ENCODE measurements at places on chromosomes 1 and 21. TPM values are rescaled to one million over a fixed set of nuclear protein-coding genes. Genes with fewer than 3 reads are reported as not detected.

- DNase-seq, result no peak
These were observed 99.9 kb upstream of the TLR5 start for GRCh38 chr1:223242971-223243370.

- no peak for DNase-seq
These were observed 225.2 kb upstream of the TNR start for GRCh38 chr1:175968486-175969172.

GRCh38 chr21:25559746-25560145 lies 47.5 kb downstream of the MRPL39 start:
- no peak for DNase-seq

GRCh38 chr1:33348676-33349080 lies 27.8 kb upstream of the A3GALT2 start:
- no peak for DNase-seq

DNA sequence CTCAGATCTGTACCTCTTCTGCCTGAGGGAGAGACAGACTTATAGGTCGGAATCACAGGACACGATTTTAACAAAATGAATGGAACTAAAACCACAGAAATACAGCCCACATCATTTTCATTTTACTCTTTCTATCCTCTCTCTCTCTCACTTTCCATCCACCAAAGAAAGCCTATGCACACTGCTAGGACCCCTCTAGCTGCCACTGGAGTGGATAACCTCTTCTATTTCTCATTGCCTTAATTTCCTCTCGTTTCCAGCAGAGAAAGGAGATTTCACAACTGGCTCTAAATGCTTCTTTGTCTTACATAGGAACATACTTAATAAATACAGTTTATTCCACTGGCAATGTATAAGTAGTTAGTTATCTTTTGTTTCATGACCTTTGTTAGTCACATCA lies 867.8 kb upstream of the ADGRL4 start:
- no peak for DNase-seq

- no peak for DNase-seq
These were observed 72.5 kb downstream of the RUNX3 start for GRCh38 chr1:24857507-24858133.

GRCh38 chr1:76218888-76219287 lies 144.3 kb downstream of the ST6GALNAC3 start:
- DNase-seq, result no peak

DNA sequence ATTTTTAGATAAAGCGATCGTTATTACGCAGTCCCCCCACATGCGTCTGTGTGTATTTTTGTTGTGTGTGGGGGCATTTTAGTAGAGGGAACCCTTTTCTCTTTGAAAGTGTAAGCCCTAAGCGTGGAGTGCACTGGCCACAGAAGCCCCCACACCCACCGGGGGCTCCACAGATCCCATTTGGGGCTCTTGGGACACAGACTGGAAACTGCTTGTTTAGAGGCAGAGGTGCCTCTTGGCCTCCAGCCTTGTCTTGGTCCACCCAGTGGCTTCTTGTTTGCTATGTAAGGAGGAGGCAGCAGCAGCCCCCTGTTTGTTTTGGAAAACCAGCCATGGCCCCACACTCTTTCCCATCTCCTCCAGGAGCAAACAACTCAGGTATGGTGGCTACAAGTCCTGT lies 42.8 kb downstream of the SLC37A1 start:
- no peak for DNase-seq

DNA sequence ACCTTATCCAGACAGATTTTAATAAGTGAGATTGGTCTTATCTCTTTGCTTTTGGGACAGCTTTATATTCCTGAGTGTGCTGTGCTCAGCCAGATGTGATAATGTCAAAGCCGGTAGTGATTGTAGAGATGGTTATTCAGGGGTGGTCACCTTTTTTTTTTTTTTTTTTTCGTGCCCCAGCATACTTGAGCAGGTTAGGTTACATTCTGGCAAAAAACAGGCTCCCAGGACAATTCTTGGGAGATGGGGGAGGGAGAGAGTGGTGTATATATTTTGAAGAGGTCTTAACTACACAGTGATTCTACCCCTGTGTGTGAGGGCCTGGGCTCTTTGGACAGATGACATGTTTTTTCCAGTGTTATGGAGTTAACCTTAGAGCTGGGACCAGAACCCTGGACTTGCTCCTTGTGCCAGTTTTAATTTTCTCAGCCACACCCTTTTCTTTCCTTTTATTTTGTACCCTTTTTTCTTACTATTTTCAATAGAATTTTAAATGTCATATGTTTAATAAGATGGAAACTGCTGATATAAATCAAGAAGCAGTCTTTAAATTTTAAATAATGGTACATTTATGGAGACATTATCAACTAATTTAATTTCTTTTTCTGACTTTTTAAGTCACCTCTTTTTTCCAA lies 88.4 kb downstream of the DYRK1A start:
- no peak for DNase-seq

DNA sequence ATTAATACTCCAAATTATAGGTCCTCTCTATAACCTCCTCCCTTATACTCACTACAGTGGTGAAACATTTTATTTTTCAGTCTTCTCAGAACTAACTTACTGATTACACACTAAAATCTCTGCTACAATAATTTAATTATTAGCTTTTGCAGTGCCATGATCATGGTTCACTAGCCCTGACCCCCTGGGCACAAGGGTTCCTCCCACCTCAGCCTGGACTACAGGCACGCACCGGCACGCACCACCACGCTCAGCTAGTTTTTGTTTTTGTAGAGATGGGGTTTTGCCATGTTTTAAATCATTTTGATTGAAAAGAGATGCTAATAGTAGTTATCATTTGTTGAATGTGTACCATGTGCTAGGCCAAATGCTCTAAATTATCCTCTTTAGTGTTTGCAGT lies 6.3 kb downstream of the PATJ start:
- DNase-seq, result no peak

- peak; percentile 72 for DNase-seq
These were observed 29.7 kb downstream of the HEYL start for GRCh38 chr1:39609618-39610331.

GRCh38 chr1:147636314-147636713 lies 34.0 kb downstream of the ACP6 start:
- DNase-seq, result no peak

DNA sequence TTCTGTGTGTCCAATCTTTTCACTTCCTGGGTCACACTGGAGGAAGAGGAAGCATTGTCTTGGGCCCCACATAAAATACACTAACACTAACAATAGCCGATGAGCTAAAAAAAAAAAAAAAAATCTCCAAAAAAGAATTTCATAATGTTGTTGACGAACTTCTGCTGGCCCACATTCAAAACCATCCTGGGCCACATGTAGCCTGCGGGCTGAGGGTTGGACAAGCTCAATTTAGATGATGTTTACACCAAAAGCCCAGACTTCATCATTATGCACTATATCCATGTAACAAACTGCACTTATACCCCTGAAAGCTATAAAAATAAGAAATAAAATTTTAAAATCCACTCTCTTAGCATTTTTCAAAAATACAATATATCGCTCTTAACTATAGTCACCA lies 187.8 kb upstream of the PTBP2 start:
- DNase-seq, result no peak

GRCh38 chr1:10821388-10821787 lies 24.9 kb upstream of the CASZ1 start:
- DNase-seq, result no peak

DNA sequence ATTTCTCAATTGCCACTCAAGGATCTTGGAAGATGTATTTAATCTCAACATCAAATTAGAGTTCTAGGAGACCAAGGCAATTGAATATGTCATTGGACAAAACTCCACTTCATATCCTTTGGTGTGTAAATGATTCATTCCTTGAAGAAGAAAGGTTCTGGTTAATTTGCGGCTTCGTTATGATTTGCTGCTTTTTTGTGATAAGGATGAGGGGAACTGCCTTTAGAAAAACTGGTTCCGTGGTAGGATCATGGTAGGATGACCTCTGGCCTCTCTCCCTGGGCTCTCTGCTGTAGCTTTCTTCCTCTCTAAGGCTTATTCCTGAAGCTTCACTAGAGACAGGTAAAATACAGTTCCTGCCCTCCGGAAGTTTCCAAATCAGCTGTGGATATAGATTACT lies 51.5 kb upstream of the ERRFI1 start:
- DNase-seq, result no peak

GRCh38 chr1:222751255-222751654 lies 14.3 kb downstream of the FAM177B start:
- no peak for DNase-seq

DNA sequence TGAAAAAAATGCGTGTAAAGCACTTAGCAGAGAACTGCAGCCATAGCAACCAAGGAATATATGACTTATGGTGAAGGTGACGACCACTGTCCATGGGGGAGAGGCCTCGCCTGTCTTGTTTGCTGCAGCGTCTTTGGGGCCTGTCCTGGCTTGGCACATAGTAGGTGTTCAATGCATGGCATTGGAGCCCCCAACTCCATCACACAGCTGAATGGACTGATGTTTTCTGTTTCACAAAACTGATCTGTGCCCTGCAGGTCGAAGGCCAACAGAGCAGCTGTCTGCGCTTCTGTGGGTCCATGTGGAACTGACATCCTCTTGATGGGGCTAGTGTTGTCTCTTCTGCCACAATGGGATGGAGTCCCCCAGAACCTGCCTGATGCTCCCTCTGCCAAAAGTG lies 296.0 kb downstream of the PTPRU start:
- no peak for DNase-seq

FCAMR gene
- not detected for total RNA-seq

CAMK1G gene
- not detected for total RNA-seq

ANGPTL3 gene
- total RNA-seq, result not detected

USH2A gene
- not detected for total RNA-seq

BNIPL gene
- 0.57 TPM for total RNA-seq

S100A3 gene
- total RNA-seq, result not detected

OR6N1 gene
- not detected for total RNA-seq

S100A2 gene
- not detected for total RNA-seq

KCNA10 gene
- not detected for total RNA-seq

CSF3R gene
- 2.9 TPM for total RNA-seq

ERG gene
- total RNA-seq, result not detected

POLR3C gene
- total RNA-seq, result 25.1 TPM
